ENCODE measurements at places on chromosomes 13 and 19. TPM values are rescaled to one million over a fixed set of nuclear protein-coding genes. Genes with fewer than 3 reads are reported as not detected.

The SLAIN1 gene
- 0.65 TPM for total RNA-seq

The ADAMTSL5 gene
- 11.8 TPM for total RNA-seq

The IL27RA gene
- 1.1 TPM for total RNA-seq

The R3HDM4 gene
- total RNA-seq = 61.7 TPM

The SYT3 gene
- total RNA-seq = not detected

The BORCS8 gene
- 21.1 TPM for total RNA-seq

The ISOC2 gene
- total RNA-seq = 116 TPM
